ENCODE measurements at places on chromosomes 12 and 14.

GRCh38 chr12:52495389-52495788 lies 2.3 kb upstream of the KRT6A start:
- DNase-seq, result no peak

DNA sequence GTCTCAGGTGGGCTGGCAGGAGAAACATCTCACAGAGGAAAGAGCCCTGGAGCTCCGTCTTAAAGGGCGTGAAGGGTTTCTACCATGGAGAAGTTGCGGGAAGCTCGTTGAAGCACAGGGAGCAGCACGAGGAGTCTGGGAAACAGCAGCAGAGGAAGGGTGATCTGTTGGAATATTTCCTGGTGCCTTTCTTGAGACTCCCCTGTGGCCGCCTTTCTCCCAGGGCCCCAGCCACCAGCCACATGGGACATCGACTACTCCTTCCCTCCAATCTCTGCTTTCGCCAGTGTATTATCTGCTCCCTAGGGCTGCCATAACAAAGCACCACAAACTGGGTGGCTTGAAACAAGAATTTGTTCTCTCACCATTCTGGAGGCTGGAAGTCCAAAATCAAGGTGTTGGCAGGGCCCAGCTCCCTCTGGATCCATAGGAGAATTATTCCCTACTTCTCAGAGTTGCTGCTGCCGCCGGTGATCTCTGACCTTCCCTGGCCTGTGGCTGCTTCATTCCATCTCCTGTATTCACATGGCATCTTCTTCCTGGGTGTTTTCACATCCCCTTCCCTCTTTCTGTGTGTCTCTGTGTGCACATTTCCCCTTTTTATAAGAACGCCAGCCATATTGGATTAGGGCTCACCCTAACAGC lies 152.8 kb upstream of the GSC start:
- DNase-seq, result no peak

DNA sequence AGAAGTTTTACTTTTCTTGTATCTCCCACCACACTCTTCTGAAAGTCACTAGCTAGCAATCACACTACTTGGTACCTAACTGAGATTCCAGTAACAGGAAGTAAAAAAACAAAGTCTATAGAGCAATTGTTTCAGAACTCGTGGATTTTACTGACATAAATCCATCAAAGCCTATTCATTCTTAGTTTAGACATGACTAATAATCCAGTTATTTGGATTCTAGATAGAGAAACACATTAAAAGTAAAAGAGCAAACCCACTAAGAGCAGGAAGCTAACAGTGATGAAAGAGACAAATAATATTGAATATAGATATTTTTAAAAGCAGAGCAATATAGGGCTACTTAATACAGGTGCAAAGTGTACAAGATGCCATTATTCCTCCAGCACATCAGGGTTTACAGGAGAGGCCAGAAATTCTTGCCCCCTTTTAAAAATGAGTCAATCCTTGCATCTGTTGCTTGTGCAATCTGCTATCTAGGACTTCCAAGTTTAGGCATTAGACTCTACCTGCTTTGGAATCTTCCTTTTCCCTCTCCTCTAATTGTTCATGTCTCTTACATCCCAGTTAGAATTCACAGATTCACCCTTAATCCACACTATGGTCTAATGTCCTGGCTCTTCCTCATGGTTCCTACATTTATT lies 6.0 kb downstream of the HEATR5A start:
- DNase-seq, result no peak

DNA sequence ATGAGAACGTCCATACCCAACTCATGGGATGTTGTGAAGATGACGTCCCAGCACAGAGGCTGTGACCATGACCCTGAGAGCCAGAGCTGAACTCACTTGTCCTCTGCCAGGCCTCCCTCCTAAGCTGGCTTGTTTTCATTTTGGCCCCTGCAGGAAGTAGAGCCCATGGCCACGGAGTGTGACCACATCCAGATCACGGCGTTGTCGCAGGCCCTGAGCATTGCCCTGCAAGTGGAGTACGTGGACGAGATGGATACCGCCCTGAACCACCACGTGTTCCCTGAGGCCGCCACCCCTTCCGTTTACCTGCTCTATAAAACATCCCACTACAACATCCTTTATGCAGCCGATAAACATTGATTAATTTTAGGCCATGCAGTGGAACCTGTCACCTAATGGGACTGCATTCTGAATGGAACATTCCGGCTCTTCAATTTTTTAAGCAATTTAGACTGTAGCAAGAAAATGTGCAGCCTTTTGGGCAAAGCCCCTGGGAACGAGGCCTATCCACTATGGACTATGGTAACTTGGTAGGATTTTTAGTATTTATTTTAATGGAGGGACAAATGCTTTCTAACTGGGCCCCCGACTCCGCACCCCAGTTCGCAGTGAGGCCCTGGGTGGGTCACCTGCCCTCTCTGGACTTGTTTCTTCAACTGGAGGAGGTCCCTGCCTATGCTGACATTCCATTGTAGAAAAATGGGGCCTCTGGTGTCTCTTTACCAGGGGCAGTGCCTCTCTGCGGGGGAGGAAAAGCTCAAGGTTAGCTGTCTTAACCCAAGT lies 19.6 kb downstream of the OTUB2 start:
- no peak for DNase-seq

DNA sequence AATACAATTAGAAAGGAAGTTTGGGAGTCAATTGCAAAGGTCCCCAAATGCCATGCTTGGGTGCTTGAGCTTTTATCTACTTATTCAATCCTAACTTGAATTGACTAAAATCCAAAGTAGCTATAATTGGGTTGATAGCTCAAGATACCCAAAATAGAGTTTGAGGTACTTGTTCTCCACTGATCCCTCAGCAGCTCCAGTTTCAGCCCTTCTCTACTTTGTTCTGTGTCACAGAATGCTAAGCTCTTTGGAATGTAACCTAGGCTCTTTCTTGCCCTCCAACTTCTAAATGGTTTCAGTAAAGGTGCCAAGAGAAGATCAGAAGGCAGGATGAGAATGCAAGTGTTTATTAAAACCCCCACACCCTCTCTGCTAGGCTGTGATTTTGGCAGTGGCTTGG lies 251.4 kb upstream of the CLEC14A start:
- DNase-seq, result no peak

- no peak for DNase-seq
Measured at GRCh38 chr12:74204236-74204635, 333.4 kb upstream of the ATXN7L3B start.

DNA sequence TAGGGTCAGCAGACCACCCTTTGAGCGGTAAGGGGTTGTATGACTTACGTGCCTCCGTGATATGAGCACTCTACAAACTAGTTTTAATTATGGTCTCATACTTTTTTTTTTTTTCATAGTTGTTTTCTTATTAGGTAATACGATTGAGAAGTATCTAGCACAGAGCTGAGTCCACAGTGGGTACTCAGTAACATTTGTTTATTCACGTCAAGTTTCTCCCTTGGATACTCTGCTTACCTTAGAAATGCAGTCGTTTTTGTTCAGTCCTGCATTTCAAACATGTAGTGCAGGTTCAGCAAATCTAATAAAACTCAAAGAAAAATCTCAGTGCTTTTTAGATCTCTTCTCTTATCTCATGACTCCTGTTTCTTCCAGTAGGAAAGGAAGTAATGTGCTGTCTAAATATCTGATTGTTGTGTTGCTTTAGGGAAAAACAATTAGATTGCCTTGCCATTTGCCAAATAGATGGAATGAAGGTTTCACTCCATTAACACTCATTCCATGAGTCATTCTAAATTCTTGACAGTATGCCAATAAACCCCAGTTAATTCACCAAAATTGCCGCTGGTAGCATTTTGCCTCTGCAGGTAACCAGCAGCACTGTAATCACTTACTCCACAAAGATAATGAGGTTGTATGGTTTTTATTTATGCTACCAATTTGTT lies 118.9 kb downstream of the PTCSC3 start:
- DNase-seq, result no peak

DNA sequence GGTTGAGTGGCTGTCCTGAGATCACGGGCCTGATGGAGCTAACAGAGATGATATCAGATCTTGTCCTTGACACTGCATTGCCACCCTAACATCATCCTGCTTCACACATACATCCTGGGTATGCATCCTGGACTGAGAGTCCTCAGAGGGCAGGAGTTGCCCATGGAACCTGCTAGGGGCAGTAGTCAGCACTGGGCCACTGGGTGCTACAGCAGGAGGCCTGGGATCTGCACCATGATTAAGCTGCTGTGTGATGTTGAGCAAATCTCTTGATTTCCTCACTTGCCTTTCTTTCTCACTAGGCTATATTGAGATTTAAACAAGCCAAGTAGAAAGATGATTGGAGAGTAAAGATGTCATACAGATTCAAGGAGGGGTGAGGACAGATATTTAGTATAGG lies 22.1 kb upstream of the EIF4B start:
- no peak for DNase-seq

- no peak for DNase-seq
Measured at GRCh38 chr14:51297066-51297465, 57.0 kb downstream of the TMX1 start.

DNA sequence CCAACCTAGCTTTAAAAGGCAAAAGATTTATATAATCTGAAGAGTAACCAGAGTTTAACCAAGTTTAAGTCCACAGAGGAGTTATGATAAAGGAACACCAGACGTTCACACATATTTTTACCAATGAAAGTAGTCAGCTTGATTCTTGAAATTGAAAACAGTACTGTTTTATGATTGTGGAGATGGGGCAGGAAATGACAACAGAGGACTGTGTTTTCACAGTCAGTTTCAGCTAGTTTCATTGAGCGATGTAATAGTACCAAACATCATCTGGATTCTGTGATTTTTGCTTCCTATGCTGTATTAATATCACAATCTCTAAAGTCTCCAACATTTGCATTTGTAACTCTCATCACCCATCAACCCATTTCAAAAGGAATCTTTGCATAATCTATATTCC lies 34.2 kb upstream of the SLC6A15 start:
- no peak for DNase-seq

DNA sequence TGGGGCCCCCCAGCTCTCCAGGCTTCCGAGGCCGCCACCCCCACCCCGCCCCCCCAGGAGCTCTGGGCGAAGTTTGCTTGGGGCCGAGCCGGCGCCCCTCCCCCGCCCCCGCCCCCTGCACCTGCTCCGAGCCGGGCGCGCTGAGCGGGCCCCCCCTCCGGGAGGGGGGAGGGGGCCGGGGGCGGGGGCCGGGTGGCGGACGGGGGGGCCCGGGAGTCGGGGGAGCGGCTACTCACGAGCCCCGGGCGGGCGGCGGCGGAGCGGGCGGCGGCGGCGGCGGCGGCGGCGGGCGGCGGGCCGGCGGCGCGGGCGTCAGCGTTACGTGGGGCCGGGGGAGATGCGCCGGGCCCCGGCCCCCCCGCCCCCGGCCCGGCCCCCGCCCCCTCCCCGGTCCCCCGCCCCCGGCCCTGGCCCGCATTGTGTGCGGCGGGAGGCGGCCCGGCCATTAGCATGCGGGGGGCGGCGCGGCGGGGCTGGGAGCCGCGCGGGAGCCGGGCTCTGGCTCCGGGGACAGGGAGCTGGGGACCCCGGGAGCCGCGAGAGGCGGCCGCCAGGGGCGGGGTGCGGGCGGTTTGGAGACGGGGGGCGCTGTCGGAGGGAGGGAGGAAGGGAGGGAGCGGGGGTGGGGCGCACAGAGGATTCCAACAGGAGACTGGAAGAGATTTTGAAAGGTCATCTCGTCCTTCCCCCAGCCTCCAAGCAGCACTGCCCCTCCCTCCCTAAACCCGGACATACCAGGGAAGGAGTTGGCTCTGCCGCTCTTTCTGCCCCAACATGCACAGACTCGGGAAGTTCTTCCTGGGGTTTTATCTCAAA lies at the start of gene ZNF219:
Gene ZNF219 (minus strand): TSS at position 580 of the 816 bp plus-strand sequence. CDS start 5,064 bp downstream, outside the sequence.
- no peak for DNase-seq

DNA sequence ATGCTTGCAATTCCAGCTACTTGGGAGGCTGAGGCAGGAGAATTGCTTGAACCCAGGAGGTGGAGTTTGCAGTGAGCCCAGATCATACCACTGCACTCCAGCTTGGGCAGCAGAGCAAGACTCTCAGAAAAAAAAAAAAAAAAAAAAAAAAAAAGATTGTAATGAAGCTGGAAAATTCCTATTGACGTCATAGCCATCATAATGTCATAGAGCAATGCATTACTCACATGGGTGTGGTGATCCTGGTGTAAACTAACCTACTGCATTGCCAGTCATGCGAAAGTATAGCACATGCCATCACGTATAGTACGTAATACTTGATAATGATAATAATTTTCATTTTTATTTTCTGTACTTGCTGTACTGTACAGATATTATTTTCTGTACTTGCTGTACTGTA lies 42.7 kb upstream of the NID2 start:
- DNase-seq, result no peak

- no peak for DNase-seq
Measured at GRCh38 chr14:84013424-84013823, 1516.5 kb upstream of the FLRT2 start.

DNA sequence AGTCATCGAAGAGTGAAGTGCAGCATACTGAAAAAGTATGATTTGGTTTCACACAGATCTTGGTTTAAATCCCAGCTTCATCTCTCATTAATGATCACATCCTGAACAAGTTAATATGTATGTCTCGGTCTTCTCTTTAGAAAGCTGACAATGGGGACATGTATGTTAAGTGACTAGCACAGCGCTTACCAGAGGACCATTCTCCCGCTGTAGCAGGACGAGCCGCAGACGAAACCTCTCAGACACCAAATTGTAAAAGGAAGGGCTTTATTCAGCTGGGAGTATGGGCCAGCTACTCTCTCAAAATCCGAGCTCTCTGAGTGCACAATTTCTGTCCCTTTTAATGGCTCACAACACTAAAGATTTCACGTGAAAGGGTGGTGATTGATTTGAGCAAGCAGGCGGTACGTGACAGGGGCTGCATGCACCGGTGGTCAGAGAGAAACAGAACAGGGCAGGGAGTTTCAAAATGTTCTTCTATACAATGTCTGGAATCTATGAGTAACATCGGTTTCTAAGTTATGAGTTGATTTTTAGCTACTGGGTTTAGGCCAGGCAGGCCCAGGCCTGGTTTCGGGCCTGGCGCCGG lies 682.4 kb downstream of the DIO2 start:
- no peak for DNase-seq

- DNase-seq, result no peak
Measured at GRCh38 chr12:58367041-58367440, 425.7 kb downstream of the ATP23 start.

- no peak for DNase-seq
Measured at GRCh38 chr14:101349108-101349507, 212.2 kb upstream of the DIO3 start.

GRCh38 chr14:66746316-66747006 lies 238.5 kb downstream of the GPHN start:
- DNase-seq, result peak; percentile 2

GRCh38 chr12:66640691-66641460 lies 38.0 kb downstream of the GRIP1 start:
- DNase-seq, result no peak

- no peak for DNase-seq
Measured at GRCh38 chr12:129605666-129606065, 298.2 kb downstream of the TMEM132D start.

- DNase-seq, result no peak
Measured at GRCh38 chr12:43338848-43339526, 213.0 kb downstream of the ADAMTS20 start.

DNA sequence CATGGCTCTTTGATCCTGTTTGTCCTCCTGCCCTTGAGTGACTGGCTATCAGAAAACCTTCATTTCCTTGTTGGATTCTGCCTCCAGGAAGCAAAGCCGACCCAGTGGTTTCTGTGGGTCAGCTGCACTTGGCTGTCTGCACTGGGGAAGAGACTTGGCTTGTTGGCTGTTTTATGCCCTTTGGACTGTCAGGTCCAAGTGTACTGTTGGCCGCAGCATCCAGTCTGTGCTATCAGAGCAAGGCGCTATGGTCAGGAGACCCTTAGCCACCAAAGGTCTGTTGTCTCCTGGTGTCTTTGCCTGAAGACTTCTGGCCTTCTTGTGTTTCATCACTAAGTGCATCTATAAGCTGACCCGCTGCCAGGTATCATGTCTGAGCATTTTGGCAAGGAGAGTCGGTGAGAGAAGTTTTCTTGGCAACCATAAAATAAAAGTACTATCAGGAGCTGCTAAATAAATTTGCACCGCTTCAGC lies 177.4 kb upstream of the HIF1A start:
- DNase-seq, result no peak

Measured in CD4-positive, alpha-beta T cell treated with Interleukin-4 for 4 hours (primary cell).